ENCODE measurements at places on chromosomes 6 and 20.

- DNase-seq: no peak
Observed at GRCh38 chr6:97465877-97466561, 183.0 kb upstream of the MMS22L start.

GRCh38 chr6:138817799-138818198 lies 21.9 kb downstream of the ECT2L start:
- no peak for DNase-seq

DNA sequence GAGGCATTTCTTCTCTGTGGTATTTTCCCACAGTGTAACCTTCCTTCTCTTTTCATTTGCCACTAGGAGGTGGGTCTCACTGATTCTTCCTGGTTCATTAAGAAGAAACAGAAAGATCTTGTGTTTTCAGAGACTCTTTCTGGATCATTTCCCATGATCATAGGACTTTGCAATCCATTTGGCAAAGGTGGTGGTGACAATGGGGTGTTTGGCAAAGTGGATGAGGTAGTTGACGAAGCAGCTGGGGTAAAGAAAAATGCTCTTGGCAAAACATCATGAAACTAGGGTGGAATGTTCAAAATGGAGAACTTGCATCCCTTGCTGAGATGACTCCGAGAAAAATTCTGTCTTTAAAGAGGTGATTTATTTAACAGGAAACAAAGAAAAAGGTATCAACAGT lies 50.6 kb downstream of the TRAF3IP2 start:
- no peak for DNase-seq

DNA sequence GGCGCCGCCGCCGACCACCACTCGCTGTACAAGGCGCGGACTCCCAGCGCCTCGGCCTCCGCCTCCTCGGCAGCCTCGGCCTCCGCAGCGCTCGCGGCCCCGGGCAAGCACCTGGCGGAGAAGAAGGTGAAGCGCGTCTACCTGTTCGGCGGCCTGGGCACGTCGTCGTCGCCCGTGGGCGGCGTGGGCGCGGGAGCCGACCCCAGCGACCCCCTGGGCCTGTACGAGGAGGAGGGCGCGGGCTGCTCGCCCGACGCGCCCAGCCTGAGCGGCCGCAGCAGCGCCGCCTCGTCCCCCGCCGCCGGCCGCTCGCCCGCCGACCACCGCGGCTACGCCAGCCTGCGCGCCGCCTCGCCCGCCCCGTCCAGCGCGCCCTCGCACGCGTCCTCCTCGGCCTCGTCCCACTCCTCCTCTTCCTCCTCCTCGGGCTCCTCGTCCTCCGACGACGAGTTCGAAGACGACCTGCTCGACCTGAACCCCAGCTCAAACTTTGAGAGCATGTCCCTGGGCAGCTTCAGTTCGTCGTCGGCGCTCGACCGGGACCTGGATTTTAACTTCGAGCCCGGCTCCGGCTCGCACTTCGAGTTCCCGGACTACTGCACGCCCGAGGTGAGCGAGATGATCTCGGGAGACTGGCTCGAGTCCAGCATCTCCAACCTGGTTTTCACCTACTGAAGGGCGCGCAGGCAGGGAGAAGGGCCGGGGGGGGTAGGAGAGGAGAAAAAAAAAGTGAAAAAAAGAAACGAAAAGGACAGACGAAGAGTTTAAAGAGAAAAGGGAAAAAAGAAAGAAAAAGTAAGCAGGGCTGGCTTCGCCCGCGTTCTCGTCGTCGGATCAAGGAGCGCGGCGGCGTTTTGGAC lies 2.0 kb downstream of the SOX4 start:
- DNase-seq: no peak

GRCh38 chr20:11429168-11429567 lies 488.5 kb upstream of the BTBD3 start:
- no peak for DNase-seq

GRCh38 chr6:53020005-53020744 lies 25.1 kb upstream of the GSTA4 start:
- DNase-seq: no peak

DNA sequence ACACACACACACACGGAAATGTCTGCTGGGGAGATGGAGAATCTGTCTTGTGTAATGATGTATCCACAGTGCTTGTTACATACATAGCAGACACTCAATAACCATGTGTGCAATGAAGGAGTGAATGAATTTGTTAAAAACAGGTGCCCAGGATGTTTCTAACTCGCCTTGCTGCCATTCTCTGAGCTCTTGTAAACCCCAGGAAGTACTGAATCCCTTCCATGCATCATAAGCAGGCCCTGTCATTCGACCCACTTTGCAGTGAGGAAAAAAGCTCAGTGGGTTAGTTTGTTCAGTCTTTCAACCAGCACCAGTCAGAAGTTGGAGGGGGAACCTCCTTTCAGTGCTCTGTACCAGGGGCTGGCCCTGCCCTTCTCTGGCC lies 1.4 kb upstream of the KCNK5 start:
- no peak for DNase-seq

DNA sequence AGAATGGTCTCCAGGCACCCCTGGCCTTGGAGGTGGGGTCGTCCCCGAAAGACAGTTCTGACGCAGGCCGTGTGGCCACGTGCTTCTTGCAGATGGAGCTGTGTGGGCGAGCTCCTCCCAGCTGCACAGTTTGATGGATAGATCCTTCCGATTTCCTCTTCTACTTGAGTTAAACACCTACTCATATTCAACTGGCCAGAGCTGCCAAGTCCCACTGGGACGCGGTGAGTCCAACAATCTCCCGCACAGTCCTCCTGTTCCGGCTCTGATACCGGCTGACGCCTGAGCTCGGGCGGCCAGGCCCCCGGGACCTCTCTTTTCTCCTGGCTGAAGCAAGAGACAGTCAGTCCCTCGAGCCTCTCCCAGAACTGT lies 57.9 kb upstream of the DACT2 start:
- no peak for DNase-seq

GRCh38 chr6:23174781-23175361 lies 605.5 kb downstream of the HDGFL1 start:
- DNase-seq: no peak

GRCh38 chr6:157405986-157406385 lies 25.0 kb downstream of the ZDHHC14 start:
- DNase-seq: no peak

- no peak for DNase-seq
Observed at GRCh38 chr6:165223736-165224135, 85.7 kb downstream of the C6orf118 start.

DNA sequence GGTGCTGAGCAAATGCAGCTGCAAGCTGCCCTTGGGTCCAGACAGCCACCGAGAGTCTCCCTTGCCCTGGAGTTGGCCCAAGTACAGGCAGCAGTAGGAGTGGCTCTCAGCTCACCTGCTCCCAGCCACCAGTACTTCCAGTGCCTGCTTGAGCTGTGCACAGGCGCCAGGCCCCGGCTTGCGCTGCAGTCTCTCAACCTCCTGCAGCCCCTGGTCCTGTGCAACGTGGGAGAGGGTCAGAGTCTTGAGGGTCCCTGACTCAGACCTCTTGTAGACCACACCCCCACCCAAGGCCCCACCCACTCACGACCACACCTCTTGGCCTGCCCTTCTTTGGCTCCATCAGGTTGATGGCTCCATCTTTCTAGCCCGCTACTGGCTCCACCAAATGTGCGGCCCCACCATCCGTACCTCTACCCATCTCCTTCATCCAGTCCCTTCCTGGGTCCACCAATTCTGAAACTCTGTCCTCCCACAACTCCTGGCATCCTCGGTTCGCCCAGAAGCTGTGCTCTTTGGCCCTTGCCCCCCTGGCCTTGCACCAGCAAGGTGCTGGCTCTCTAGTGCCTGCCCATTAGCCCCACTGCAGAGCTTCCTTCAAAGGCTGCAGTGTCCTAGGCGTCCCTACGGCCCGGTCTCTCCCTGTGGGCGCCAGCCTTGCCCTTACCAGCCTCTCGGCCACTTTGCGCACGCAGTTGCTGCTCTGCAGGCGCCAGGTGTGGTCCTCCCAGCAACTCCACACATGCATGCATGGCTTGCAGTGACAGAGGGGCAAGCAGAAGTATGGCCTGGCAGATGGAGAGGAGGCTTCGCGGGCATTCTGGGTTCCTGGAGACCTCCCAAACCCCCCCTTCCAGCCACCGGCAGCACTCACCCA lies 16.5 kb upstream of the SPAG4 start:
- DNase-seq: no peak

GRCh38 chr6:85078058-85078457 lies 313.7 kb upstream of the TBX18 start:
- DNase-seq: no peak

DNA sequence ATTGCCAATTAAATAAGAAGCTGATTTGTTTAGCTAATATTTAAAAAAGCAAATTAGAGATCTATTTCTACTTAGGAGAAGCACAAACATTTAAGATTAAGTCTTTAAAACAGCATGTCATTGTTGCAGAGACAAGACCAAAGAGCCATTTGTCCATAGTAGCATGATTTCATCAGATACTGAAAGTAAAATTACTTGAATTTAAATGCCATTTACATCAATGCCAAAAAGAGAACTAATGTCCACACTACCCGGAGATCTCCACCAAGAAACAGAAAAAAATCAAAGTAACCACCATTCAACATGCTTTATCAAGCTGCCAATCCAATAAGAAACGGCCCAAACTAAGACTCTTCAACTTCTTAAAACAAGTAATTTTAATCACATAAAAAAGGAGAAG lies 15.7 kb downstream of the AURKA start:
- DNase-seq: no peak

DNA sequence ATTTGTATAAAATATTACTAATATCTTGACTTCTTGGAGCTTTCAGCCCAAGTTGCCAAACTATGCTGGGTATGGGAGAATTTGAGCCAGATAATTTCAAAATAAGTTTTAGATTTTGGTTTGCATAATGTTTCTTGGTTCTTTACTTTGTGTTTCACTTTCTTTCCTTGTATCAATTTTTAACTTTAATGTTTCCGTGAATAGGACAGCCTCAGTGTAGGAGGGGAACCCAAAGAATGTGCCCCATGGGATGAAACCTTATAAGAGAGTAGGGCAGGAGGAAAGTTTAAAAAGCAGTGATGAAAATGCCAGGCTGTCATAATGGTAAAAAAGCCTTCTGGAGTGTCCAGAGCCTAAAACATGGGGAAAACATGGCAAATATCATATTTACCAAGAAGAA lies 252.4 kb upstream of the IRAK1BP1 start:
- no peak for DNase-seq

GRCh38 chr20:63076421-63076820 lies 69.7 kb upstream of the BHLHE23 start:
- no peak for DNase-seq

- no peak for DNase-seq
Observed at GRCh38 chr6:167828325-167828956, 1.7 kb downstream of the AFDN start.

DNA sequence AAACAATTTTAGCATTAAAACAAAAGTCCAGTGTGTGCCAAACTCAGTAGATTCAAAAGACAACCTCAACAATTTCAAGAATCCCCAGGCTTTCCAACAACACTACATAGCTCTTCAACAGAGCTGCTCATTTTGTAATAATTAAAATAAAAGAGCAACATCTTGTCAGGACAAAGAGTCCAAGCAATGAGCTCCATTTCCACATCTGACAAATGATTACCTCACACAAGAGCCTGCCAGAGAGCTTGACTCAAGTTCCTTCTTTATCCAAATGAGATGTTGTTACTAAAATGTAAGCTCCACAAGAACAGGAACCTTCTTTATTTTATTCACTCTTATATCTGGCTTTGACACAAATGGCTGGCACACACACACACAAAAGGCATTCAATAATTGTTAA lies 449.8 kb downstream of the HACE1 start:
- no peak for DNase-seq

- DNase-seq: no peak
Observed at GRCh38 chr20:1507276-1507675, 16.1 kb upstream of the SIRPB2 start.

DNA sequence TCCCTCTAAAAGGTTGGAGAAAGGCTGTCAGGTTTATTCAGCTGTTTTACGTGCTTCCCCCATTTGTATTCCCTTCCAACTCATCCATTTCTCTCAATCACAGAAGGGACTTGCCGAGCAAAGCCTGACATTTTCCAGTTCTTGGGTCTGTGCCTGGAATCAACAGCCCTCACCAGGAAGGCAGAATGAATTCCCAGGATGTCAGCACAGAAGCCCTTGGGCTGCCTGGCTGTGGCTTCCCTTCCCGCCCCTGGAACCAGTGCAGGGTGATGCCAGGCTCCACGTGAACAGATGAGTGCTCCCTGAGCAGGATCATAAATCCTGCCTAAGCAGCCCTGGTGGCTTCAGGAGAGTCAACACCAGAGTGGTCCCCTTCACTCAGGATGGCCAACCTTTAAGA lies 86.1 kb upstream of the CD83 start:
- DNase-seq: no peak

- no peak for DNase-seq
Observed at GRCh38 chr6:71446057-71446456, 157.4 kb downstream of the OGFRL1 start.

DNA sequence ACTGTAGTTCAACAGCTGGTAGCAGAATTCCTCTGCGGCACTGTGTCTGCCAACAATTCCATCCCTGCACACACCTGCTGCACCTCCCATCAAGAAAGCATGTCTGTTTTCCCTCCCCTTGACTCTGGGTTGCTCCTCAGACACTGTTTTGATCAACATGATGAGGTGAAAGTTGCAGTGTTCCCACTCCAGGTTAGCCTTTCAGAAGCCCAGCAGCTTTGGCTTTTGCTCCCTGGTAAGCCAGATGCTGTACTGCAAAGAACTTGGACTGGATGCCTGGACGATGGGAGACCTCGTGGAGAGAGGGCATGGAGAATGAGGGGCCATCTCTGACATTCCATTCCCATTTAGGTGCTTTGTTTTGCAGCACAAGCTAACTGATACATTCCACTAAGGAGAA lies 79.1 kb upstream of the MAFB start:
- DNase-seq: no peak

DNA sequence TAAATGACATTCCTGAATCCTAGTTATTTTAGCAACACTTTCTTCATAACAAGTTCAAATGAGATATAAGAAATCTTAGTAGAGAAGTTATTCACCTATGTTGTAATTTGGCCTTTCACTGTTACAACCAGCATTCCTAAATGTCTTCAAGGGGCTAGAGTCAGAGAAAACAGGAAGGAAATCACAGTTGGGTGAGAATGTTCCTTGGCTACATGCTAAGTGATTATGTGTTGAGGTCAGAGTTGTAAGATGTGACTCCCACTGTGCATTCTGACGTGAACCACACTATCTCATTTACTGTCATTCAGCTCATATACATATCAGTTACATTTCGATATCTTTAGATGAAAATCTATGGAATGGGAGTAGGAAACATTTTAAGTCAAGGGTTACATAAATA lies 51.0 kb upstream of the MLIP start:
- no peak for DNase-seq

- DNase-seq: no peak
Observed at GRCh38 chr20:39453890-39454289, 491.7 kb downstream of the DHX35 start.

GRCh38 chr6:13767121-13767808 lies 47.1 kb downstream of the MCUR1 start:
- DNase-seq: peak; percentile 9

DNA sequence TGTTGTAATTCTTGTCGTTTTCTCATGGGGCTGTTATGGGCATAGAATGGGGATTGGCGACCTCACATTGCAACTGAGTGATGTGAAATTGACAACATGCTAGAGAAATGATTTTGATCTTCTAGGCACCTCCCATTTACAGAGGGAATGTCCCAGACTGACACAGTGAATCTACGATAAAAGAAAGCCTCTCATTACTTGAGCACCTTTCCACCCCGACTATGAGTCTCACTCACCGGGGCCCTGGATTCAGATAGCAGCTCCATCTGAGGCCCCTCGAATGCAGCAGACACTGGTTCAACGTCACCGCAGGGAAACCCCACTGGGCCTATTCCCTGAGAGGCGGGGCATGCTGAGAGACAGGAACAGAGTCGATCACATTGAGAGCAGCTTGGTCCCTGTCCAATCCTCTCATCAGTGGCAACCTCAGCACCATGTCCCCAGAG lies 49.1 kb downstream of the NFATC2 start:
- DNase-seq: no peak
